ENCODE measurements at places on chromosomes 6 and 20. TPM values are rescaled to one million over a fixed set of nuclear protein-coding genes. Genes with fewer than 3 reads are reported as not detected.

The RBM24 gene
- 221 TPM for total RNA-seq

The CLVS2 gene
- not detected for total RNA-seq

The SNPH gene
- total RNA-seq, result 6.9 TPM

The ATP5F1E gene
- total RNA-seq, result 123 TPM

DNA sequence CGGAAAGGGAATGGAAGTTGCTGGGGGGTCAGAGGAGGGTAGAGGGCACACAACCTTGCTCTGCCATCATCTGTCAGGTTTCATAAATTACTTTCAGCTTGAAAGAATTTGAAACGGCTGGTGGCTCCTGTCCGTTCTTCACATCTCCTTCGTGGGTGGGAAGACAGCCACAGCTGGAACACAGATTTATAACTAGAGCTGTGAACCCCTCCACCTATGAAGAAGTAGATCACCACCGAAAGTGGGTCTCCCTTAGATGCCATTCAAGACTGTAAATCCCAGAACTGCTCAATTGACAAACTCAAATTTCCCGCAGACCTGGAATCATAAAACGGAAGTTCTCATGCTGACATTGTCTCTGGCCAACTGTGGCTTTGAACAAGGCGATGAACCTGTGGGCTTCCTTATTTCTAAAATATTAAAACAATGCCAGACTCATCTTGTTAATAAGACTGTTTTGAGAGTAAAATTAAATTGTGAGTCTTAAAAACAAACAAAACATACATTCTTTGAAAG is 65.3 kb downstream of the BTBD3 start:
- no peak for DNase-seq

DNA sequence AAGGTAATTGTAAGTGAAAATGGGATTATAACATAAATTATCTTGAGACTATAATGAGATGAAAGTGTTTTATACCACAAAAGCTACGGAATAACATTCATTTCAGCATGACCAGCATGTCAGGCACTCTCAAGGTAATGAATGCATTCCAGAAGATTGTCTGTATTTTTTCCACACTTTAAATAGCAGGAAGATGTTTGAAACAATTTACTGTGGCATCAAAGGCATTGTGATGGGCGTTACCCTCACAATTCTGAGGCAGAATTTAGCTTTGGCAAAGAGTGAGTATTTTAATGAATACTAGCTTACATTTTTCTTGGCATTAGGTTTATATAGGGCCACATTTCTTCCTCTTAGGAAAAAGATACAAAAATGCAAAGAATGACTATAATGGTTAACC is 627.2 kb downstream of the BCKDHB start:
- no peak for DNase-seq

DNA sequence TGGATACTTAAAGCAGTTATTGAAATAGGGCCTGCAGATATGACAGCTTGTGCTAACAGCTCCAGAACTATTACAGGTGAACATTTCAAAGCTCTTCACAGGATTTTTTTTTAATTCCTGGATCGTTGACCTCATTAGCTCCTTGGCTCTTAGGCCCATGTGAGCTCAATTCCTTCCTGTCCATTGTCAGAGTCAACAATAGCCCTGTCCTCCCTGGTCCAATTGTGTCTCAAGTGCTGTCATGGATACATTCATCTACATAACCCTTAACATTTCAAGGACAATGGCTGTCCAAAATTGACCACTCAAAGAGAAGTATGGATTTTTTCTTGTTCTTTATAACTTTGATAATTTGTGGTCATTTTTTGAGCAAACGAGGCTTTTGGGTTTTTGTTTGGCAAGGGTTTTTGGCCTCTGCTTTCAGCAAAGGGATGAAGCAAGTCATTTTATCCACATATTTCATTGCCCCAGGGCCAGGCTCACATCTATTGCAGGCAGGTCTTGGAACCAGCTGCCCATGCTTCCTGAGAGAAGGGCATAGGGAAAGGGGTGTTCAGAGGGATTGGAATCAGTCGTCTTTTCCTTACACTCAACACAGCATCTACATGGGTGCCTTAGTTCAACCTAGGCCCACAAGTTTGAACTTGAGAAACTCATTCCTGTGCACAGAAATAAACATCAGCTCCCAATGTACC is 282.1 kb downstream of the TPBG start:
- no peak for DNase-seq

GRCh38 chr20:19993958-19994669 is 23.0 kb upstream of the NAA20 start:
- no peak for DNase-seq

GRCh38 chr20:36097337-36098151 is 57.0 kb upstream of the EPB41L1 start:
- no peak for DNase-seq

GRCh38 chr6:53658992-53659391 is 6.6 kb downstream of the KLHL31 start:
- DNase-seq, result no peak
